ENCODE measurements at places on chromosomes 3 and 15.

DNA sequence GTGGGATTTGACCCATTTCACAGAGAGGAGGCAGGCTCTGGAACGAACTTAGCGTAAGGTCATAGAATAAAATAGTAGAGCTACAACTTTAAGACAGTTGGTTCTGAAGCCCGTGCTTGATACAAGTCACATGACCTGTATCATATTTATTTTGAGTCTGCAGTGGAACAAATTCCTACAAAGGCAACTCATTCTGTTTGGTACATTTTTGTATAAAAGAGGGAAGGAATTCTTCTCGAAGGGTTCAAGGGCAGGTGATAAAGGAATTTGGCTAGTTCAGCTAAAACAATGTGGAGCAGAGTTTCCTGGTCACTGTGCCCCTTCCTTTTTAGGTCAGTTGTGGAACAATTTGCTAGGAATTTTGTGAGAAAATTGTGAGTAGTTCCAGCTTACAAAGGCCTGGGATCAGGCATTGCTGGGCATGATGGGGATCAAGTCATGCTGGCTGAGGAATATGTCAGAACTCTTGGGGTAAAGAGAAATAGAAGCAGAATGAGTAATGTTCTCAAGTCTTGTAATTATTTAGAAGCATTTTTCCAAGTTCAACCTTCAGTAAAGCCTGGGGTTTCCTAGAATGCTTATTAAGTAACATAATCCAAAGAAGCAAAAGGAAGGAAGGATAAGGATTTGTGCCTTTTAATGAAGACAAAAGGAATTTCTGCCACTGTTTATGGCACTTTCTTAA lies 19.1 kb downstream of the USP3 start:
- DNase-seq, result no peak

- DNase-seq, result no peak
Measured at GRCh38 chr3:151386056-151386455, 1.5 kb upstream of the P2RY12 start.

- DNase-seq, result no peak
Measured at GRCh38 chr3:45749880-45750279, 46.5 kb downstream of the SLC6A20 start.

DNA sequence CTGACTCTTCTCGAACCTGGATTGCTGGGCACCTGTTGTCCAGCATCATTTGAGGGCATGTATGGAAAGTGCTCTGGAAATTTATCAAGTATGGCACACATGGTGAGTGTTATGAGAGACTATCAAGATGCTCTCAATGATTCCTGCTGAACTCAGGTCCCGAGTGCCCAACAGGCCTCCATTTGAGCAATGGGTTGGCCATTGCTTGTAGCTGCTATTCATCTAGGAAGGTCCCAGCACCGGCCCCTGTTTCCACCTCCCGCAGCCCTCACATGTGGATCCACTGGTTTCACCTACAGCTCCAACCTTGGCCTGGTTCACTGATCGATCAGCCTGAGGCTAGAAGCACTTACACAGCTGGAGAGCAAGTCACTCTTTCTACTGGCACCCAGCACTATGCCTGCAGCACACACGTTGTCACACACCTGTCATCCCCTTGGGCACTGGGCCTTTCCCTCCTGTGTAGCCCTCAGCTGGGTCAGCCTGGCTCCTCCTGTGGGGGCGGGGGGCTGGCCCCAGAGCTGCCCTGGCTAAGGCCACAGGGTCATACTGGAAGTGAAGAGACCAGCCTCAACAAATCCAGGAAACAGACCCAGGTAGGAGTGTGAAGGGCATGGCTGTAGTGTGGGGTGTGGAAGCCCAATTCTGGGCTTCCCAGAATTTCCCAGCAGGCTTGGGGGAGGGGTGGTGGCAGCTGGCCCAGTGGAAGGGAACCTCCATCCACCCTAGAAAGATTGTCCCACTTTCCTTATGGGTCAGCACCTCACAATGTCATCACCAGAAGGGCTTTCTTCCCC lies 41.7 kb upstream of the SMAD3 start:
- no peak for DNase-seq

- no peak for DNase-seq
Measured at GRCh38 chr3:130488288-130488687, 28.7 kb upstream of the COL6A6 start.

DNA sequence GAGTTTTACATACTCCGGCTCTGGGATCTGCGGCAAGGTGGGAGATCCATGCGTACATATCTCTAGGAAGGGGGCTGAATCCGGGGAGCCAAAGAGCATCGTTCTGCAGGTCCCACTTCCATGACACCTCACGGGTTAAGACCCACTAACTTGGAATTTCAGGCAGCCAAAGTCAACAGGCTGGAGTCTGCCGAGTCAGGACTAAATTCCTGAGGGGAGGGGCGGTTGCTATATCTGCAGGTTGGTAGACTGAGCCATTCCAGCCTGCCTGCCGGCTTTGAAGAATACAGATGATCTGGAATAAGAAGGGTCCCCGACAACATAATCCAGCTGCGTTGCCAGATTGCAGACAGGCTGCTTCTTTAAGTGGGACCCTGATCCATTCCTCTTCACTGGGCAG lies 65.4 kb upstream of the PEX5L start:
- no peak for DNase-seq

- no peak for DNase-seq
Measured at GRCh38 chr15:63408524-63408923, 26.9 kb upstream of the CA12 start.

- no peak for DNase-seq
Measured at GRCh38 chr3:143188881-143189280, 69.3 kb downstream of the CHST2 start.

GRCh38 chr3:177579419-177579818 lies 382.1 kb upstream of the TBL1XR1 start:
- no peak for DNase-seq

DNA sequence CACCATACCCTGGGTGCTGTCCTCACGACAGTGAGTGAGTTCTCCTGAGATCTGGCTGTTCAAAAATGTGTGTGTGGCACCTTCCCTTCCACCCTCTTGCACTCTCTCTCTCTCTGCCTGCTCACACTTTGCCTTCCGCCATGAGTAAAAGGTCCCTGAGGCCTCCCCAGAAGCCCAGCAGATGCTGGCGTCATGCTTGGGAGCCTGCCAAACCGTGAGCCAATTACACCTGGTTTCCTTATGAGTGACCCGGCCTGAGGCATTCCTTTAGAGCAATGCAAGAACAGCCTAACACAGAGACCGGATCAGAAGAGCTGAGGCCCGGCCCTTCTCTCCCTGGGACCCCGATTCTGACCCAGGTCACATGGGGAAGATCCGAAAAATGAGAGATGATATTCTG lies 15.4 kb downstream of the TMEM44 start:
- no peak for DNase-seq

DNA sequence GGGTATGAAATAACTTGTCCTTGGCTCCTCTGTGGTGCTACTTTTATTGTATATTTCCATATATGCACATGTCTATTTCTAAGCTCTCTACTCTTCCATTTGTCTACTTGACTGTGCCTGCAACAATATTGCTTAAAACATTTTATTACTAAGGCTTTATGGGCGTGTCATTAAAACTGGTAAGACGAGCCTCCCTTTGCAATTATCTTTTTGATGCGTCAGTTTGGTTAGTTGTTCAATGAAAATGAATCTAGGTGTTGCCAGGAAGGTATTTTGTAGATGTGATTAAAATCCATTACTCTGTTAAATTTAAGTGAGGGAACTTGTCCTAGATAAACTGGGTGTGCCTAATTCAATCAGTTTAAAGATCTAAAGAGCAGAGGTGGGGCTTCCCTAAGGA lies 12.9 kb upstream of the TRA2B start:
- DNase-seq, result no peak

Data from activated naive CD4-positive, alpha-beta T cell treated with anti-CD3 and anti-CD28 coated beads, Interleukin-2, amount 50 U/mL, for 72 hours (primary cell).